NCI-H460 (cell line): ENCODE measurements at places on chromosomes 11 and 22.

DNA sequence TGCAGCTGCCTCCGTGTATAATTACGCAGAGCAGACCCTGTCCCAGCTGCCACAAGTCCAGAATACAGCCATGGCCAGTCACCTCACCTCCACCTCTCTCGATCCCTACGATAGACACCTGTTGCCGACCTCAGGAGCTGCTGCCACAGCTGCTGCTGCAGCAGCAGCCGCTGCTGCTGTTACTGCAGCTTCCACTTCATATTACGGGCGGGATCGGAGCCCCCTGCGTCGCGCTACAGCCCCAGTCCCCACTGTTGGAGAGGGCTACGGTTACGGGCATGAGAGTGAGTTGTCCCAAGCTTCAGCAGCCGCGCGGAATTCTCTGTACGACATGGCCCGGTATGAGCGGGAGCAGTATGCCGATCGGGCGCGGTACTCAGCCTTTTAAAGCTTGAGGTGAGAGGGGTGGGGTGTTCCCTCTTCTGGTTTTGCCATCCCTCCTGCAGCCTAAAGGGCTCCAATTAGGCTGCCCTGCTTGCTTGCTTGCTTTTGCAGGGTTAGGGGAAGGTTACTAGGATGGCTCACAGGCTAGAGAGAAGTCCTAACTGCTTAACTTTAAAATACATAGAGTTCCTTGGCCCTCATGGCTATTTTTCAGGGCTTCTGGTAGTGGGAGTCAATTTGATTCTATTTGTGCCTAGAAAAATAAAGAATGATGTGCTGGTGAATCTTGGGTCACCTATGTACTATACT, 5.4 kb downstream of the RBM4 start:
- no peak for DNase-seq

- no peak for DNase-seq
These were observed 42.7 kb upstream of the KCNJ11 start for GRCh38 chr11:17431139-17431538.

DNA sequence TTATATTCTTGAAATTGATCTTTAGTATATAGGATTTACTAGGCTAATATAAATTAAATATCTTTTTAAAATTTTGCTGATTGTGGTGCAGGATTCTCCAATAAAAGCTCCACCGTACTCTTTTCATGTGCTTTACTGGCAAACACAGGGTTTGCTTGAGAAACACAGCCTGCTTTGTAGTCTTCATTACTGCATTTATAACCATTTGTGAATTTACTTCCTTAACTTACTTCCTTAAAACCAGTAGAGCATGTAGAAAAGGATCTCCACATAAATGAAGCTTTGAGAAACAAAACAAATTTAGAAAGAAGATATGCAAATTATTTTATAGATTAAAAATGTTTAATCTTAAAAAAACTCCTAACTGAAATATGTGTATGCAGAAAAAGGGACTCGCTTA, 28.8 kb downstream of the SWAP70 start:
- no peak for DNase-seq

GRCh38 chr11:46616551-46617133, 385 bp downstream of the HARBI1 start:
- no peak for DNase-seq

- no peak for DNase-seq
These were observed 95.2 kb downstream of the TP53I11 start for GRCh38 chr11:44855493-44855849.

GRCh38 chr11:24872186-24872585, 375.3 kb downstream of the LUZP2 start:
- DNase-seq = no peak

- no peak for DNase-seq
These were observed 76.4 kb downstream of the GGTLC2 start for GRCh38 chr22:22720724-22721261.

GRCh38 chr11:70742553-70743291, 344.4 kb downstream of the CTTN start:
- DNase-seq = no peak

- no peak for DNase-seq
These were observed 52.2 kb downstream of the C11orf58 start for GRCh38 chr11:16790486-16791190.

- DNase-seq = no peak
These were observed 58.8 kb downstream of the ISX start for GRCh38 chr22:35124691-35125219.

DNA sequence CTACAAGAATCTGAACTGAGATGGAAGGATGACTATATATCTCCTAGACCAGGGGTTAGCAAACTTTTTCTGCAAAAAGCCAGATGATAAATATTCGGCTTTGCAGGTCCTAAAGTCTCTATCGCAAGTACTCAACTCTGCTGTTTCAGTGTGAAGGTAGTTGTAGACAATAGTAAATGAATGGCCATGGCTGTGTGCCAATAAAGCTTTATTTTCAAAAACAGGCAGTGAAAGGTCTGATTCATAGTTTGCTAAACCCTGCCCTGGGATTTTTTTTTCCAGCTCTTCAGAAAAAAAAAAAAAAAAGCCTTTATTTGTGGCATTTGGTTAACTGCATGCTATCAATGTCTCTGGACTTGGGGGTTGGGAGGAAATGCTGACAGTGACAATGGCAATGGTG, 37.5 kb downstream of the FAM227A start:
- no peak for DNase-seq

GRCh38 chr11:124749912-124750311, 2.1 kb downstream of the VSIG2 start:
- DNase-seq = no peak

GRCh38 chr11:112162761-112163546, 940 bp downstream of the IL18 start:
- peak; percentile 58 for DNase-seq
